Bronchus fibroblast of lung (primary cell): ENCODE measurements at places on chromosomes 11 and 22. TPM values are rescaled to one million over a fixed set of nuclear protein-coding genes. Genes with fewer than 3 reads are reported as not detected.

Gene UPK3A
- not detected in 2 replicates for total RNA-seq

Gene KCNJ4
- total RNA-seq, result not detected in 2 replicates

Gene GATD1
- 26.3 and 28.1 TPM in 2 replicates for total RNA-seq

Gene KCNJ11
- total RNA-seq, result under 0.01 TPM in 2 replicates

Gene FIBP
- 228 and 231 TPM in 2 replicates for total RNA-seq

Gene KRTAP5-2
- not detected in 2 replicates for total RNA-seq

Gene SELENOO
- 22.7 and 24.9 TPM in 2 replicates for total RNA-seq

Gene TRIM51
- not detected in 2 replicates for total RNA-seq

Gene PIWIL4
- 0.50 and 0.59 TPM in 2 replicates for total RNA-seq

Gene MMP13
- total RNA-seq, result not detected in 2 replicates

Gene NTM
- total RNA-seq, result 4.4 and 4.9 TPM in 2 replicates

Gene PATE4
- total RNA-seq, result not detected in 2 replicates

Gene FANCF
- total RNA-seq, result 10.7 and 11.1 TPM in 2 replicates

Gene MRPL23
- total RNA-seq, result 324 and 358 TPM in 2 replicates

Gene FIBIN
- total RNA-seq, result 8.8 and 12.1 TPM in 2 replicates

Gene CLCF1
- total RNA-seq, result 4.0 and 5.4 TPM in 2 replicates

Gene PANX1
- 30.9 and 31.1 TPM in 2 replicates for total RNA-seq

Gene ANO3
- 0.15 and 0.34 TPM in 2 replicates for total RNA-seq

Gene APOC3
- not detected in 2 replicates for total RNA-seq

Gene PIH1D2
- total RNA-seq, result 1.3 and 1.8 TPM in 2 replicates

Gene RFPL2
- not detected in 2 replicates for total RNA-seq

Gene ACRV1
- not detected in 2 replicates for total RNA-seq

Gene CHRM4
- total RNA-seq, result under 0.01 TPM in 1 of 2 replicates, not detected in the other

Gene MPPED2
- 0.15 and 0.17 TPM in 2 replicates for total RNA-seq

Gene MOGAT2
- not detected in 2 replicates for total RNA-seq

Gene C11orf16
- not detected in 2 replicates for total RNA-seq

Gene DEPDC7
- total RNA-seq, result 4.0 and 4.5 TPM in 2 replicates

Gene VSIG2
- 0.17 and 0.74 TPM in 2 replicates for total RNA-seq

Gene APLNR
- total RNA-seq, result not detected in 2 replicates

Gene UPB1
- not detected in 2 replicates for total RNA-seq

Gene SLC17A6
- total RNA-seq, result not detected in 2 replicates

Gene MMP7
- total RNA-seq, result not detected in 2 replicates

Gene RAB3IL1
- 0.89 and 3.0 TPM in 2 replicates for total RNA-seq

Gene PRAME
- total RNA-seq, result not detected in 2 replicates

Gene CTSW
- total RNA-seq, result 0.15 and 0.34 TPM in 2 replicates

Gene CNIH2
- 0.17 and 0.89 TPM in 2 replicates for total RNA-seq

Gene OR4C13
- total RNA-seq, result not detected in 2 replicates

Gene TRIM49B
- not detected in 2 replicates for total RNA-seq

Gene TRIM48
- not detected in 2 replicates for total RNA-seq

Gene GAL
- total RNA-seq, result 13.1 and 17.3 TPM in 2 replicates

Gene CRYBA4
- not detected in 2 replicates for total RNA-seq

Gene CRY2
- 4.3 and 5.9 TPM in 2 replicates for total RNA-seq

Gene ROM1
- 1.9 and 4.7 TPM in 2 replicates for total RNA-seq

Gene MS4A18
- not detected in 2 replicates for total RNA-seq

Gene APOA4
- not detected in 2 replicates for total RNA-seq

Gene MUC5B
- total RNA-seq, result not detected in 2 replicates

Gene KCNA4
- not detected in 2 replicates for total RNA-seq

Gene SLC25A18
- total RNA-seq, result 0.15 and 0.17 TPM in 2 replicates
